Activated CD8-positive, alpha-beta memory T cell treated with anti-CD3 and anti-CD28 coated beads for 1 hour (primary cell): ENCODE measurements at places on chromosomes 7 and 10.

DNA sequence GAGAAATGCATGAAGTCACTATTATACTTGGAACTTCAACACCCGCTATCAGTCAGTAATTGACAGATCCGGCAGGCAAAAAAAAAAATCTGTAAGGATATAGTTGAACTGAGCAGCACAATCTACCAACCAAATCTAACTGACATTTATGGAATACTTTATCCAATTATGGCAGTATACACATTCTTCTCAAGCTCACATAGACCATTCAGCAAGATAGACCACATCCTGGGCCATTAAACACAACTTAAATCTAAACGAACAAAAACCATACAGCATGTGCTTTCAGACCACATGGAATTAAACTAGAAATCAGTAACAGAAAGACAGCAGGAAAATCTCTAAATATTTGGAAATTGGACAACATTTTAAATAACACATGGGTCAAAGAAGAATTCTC lies 112.7 kb downstream of the MPP7 start:
- DNase-seq = no peak

- DNase-seq = no peak
Observed at GRCh38 chr7:135359615-135360014, 126.0 kb downstream of the STRA8 start.

- no peak for DNase-seq
Observed at GRCh38 chr7:56174875-56175760, 58.9 kb upstream of the NUPR2 start.

GRCh38 chr7:158994687-158995086 lies 138.3 kb downstream of the DYNC2I1 start:
- DNase-seq = no peak

- no peak for DNase-seq
Observed at GRCh38 chr10:44325157-44325556, 59.7 kb downstream of the CXCL12 start.

GRCh38 chr7:3879355-3880075 lies 578.5 kb downstream of the SDK1 start:
- no peak for DNase-seq

DNA sequence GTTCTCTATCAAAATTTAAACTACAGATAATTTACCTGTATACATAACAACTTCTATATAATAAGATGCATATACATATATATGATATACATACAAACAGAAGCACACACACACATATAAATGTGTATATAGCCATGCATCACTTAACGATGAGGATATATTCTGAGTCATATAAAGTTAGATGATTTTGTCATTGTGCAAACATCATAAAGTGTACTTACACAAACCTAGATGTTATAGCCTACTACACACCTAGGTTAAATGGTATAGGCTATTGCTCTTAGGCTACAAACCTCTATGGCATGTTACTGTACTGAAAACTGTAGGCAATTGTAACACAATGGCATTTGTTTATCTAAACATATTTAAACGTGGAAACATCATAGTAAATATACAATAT lies 937.6 kb upstream of the KCND2 start:
- no peak for DNase-seq

- DNase-seq = no peak
Observed at GRCh38 chr7:155861480-155861868, 49.2 kb upstream of the SHH start.

DNA sequence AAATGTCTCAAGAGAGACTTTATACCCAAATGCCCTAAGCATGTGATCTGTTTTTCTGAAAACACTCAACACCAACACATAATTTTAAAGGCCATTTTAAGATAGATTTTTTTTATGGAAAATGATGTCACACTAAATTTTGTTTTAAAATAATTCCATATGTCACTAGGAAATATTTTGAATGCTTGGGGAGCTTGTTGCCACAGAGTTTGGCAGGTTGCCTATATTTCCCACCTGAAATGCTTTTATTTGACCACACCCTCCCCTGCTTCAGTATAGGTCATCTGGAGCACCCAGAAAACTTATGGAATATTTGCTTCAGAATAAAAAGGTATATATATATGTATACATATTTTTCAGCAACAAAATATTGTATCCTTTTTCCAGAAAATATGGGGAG lies 180.0 kb upstream of the ANK3 start:
- DNase-seq = no peak

GRCh38 chr7:133822868-133823552 lies 304.1 kb upstream of the LRGUK start:
- no peak for DNase-seq

- DNase-seq = no peak
Observed at GRCh38 chr10:47055386-47056246, 144.4 kb downstream of the PTPN20 start.

DNA sequence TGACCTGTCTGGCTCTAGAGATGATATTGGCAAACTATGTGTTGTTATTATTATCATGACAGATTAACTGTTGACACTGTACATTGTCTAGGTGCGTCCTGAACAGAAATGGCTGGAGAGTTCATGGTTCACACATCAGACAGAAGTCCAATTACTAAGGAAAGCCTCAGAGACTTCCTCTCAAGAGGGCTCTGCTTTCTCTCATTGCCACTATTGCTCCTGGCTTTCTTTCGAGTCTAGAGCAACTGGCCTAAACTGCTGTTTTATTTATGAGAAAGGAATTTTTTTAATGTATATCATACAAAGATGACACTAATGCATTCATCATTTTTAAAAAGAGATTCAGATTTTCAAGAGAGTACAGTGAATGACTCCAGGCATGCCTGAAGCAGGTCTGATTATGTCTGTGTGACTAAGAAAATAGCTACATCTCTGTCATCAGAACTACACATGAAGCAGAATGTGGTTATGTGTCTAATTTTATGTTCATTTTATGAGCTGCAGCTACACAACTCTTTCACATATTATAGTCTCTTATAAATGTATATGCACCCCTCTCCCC lies 30.4 kb downstream of the NRCAM start:
- no peak for DNase-seq

DNA sequence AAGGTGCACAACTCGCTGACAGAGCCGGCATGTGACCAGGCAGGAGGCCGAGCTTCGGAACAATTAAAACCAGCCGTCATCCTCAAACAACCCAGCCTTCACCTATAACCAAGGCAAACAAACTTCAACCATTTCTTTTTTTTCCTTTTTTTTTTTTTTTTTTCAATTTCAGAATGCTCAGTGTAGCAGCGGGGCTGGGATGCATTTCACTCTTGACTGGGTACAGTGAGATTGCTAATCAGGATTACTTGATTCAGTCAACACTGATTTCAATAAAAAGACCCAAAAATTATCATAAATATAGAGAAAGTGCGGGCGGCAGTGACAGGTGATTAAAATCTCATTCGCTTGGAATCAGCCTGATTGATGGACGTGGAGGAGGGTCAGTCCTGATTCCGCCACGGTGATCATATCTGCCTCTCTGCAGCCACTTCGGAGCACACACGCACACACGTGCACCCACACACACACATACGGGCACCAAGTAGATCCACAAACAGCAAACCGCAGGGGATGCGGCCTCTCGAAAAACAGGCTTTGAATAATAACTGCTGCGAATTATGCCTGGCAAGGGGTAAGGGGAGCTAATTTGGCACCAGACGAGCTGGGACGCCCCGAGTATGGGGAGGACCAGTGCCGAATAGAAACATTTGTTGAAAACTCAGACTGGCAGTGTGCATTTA lies 31.2 kb downstream of the EBF3 start:
- DNase-seq = no peak

DNA sequence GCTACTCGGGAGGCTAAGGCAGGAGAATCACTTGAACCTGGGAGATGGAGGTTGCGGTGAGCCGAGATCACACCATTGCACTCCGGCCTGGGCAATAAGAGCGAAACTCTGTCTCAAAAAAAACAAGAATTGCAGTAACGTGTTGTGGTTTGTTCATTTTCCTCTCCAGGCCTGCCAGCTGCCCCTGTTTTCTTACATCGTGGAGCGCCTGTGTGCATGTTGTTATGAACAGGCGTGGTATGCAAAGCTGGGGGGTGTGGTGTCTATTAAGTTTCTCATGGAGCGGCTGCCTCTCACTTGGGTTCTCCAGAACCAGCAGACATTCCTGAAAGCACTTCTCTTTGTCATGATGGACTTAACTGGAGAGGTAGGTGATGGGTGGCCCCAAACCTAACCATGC lies 52.1 kb downstream of the TRRAP start:
- no peak for DNase-seq

GRCh38 chr7:96407427-96407826 lies 85.5 kb upstream of the SLC25A13 start:
- no peak for DNase-seq

DNA sequence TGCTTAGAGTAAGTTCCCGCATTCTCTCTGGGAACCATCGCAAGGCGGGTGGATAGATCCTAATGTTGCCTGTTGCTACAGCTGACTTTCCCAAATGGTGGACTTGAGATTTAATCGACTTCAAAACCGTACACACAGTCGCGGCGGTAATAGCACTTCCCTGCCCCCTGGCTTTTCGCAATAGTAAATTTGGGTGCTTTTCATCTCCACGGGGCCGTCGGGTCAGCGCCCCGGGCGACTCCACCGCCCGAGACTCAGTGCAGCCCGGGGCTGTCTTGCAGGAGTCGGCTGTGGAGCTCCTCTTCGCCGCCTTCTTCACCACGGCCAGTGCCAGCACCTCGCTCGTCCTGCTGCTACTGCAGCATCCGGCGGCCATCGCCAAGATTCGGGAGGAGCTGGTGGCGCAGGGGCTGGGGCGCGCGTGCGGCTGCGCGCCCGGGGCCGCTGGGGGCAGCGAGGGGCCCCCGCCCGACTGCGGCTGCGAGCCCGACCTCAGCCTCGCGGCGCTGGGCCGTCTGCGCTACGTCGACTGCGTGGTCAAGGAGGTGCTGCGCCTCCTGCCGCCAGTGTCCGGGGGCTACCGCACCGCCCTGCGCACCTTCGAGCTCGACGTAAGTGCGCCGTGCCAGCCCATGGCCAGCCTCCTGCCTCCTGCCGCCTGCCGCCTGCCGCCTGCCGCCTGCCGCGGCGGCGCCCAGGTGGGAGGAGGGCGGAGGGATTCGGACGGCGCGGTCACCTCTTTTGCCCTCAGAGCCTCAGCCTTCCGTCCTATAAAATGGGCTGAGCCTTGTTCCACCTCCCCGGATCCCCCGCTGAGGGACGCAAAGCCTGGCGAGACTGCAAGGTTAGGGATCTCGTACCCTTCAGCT lies 5.3 kb downstream of the CYP26C1 start:
- no peak for DNase-seq

- no peak for DNase-seq
Observed at GRCh38 chr7:3695602-3696001, 394.6 kb downstream of the SDK1 start.

GRCh38 chr10:68560186-68560942 lies at the start of gene TET1:
TET1 (plus strand) TSS chr10:68560337; CDS start chr10:68572339, 12,002 bp downstream.
- DNase-seq = no peak

DNA sequence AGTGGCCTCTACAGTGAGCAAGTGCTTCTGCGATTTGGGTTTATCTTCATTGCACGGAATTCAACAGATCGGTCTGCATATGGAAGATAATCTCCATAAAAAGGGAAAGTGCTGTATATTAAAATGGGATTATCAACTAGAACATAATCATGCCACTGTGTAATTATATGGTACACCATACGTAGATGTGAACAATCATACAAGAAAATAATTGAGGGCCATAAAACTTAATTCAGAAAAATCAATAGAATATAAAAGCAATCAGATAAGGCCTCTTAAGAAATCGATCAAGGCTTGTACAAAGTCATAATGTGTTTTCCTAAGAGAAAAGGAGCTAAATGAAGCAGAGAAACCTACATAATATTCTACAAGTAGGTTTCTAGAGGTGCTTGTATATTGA lies 157.5 kb upstream of the MGMT start:
- no peak for DNase-seq

GRCh38 chr10:99266383-99266782 lies 30.7 kb upstream of the HPSE2 start:
- no peak for DNase-seq

DNA sequence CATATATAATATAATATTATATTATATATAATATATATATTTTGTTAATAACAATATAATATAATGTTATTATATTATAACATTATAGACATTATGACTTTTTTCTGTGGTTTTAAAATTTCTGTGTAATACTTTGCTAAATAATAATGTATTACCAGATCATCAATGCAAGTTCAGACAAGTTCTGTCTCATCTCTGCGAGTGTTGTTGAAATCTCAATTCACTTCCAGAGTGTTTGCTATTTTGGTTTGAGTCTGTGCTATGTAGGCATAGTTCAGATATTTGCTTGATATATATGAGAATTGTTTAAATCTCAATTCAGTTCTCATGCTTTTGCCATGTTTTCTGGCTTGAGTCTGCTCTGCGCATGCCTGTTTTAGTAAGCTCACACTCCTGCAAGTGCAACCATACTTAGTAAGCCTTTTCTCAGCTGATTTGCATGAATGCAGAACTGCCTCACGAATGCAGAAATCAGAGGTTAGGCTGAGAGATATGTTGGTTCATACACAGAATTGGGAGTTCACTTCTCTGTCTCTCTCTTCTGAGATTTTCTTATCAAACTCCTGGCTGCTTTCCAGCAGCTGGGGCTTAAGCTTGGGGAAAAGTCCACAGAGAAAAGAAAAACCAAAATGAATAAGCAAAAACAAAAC lies 830.2 kb upstream of the SORCS1 start:
- DNase-seq = no peak

- no peak for DNase-seq
Observed at GRCh38 chr10:16954280-16955030, 137.2 kb upstream of the RSU1 start.

DNA sequence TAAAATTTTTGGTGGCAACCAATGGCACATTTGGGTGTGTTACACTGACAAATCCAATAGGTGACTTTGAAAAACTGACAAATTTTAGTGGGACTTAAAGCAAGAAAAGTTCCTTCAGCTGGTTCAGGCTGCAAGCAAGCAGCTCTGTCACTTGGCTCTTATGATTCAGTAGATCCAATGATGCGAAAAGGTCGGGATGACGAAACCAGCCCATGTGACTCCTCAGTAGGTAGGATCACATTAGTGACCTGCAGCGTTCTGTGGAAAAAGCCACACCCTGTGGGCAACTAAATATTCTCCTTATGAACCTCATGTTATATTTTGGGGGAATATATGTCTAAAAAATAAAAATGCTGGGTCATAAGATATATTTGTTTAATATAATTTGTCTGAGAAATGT lies 13.3 kb upstream of the TSGA13 start:
- no peak for DNase-seq

DNA sequence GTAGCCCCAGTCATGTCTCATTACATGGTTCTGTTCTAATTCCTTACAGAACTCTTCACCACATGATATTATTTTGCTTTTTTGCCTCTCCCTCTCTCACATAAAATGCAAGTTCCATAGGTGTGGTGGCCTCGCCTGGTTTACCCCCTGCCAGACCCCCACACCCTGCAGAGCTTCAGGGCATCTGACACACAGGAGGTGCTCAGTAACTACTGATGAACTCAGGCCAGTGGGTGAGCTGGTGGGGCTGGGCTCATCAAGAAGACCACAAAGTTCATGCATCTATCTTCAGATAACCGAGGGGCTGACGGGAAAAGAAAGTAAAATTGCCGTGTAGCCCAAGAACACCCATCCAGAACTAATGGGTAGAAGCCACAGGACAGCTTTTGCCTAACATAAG lies 253.1 kb downstream of the GRID1 start:
- no peak for DNase-seq

GRCh38 chr10:120365872-120366271 lies 91.2 kb upstream of the PLPP4 start:
- DNase-seq = no peak

GRCh38 chr10:12476656-12477055 lies 127.3 kb downstream of the CAMK1D start:
- DNase-seq = no peak

GRCh38 chr10:25078658-25079431 lies 62.4 kb downstream of the THNSL1 start:
- no peak for DNase-seq

GRCh38 chr10:104447331-104447730 lies 93.7 kb downstream of the CFAP58 start:
- DNase-seq = no peak
